CD8-positive, alpha-beta memory T cell (primary cell): ENCODE measurements at places on chromosomes 4 and X. TPM values are rescaled to one million over a fixed set of nuclear protein-coding genes. Genes with fewer than 3 reads are reported as not detected.

DNA sequence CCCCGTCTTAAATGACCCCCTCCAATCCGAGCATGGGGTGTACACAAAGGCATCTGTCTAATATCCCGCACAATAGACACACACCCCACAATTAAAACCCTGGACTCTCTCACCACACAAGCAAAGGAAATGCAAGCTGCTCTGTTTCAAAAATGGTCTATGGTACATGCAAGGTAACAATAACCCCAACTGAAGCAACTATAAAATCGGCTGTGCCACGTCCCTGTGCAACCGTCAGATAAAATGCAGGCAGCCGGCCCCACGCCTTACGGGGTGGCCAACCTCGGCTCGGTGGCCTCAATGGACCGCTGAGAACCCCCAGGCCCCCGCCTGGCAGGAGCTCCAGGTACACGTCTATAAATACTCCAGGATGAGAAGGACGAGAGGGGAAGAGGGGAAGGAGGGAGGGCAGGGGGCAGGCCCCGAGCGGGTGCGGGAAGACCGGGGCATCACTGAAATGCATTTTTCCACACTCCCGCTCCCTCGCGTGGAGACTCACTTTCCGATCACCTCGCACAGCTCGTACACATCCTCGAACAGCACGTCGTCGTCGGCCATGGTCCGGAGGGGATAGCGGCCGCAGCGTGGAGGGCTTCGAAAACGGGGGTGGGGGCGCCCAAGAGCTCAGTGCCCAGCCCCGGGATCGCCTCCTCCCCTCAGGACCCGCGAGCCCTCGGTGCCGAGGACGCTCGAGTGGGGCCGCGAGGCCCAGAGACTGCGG lies 763 bp downstream of the CASK start:
- DNase-seq: peak; percentile 5

GRCh38 chr4:133711817-133712216 lies 489.8 kb downstream of the PABPC4L start:
- DNase-seq: no peak

HGFAC gene
- total RNA-seq: not detected

PNCK gene
- not detected for total RNA-seq

- peak; percentile 13 for DNase-seq
Observed at GRCh38 chrX:53362449-53362848, 60.0 kb downstream of the SMC1A start.

GRCh38 chr4:160141206-160141605 lies 1038.3 kb downstream of the RAPGEF2 start:
- no peak for DNase-seq

DNA sequence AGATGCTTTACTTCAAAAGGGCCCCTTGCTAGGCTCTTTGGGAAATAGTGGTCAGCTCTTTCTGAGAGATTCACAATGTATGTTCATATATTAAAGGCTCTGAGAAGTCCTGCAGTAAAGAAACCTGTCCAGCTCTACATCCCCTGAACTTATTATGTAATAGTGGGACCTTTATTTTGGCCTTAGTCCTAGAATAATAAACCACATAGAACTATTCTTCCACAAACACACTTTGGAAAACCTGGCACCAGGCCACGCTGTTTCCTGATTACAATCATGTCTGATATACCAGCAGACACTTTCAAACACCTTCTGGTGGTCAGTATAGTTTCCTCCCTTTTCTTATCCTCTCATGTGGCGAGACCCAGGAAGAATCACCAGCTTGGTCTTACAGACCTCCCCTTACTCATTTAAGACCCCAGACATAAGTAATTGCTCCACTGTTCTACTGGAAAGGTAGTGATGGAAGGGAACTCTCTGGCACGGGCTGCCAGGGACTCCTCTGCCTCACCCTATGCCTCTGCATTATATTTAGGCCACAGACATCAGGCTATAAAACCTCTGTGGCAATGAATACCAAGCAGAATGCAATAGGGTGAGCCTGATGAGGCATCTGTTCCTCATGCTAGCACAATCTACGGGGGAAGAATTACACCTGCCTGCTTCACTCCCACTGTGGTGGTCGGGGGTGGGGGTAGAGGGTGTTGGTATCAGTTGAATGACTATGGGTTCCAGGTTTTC lies 5.7 kb upstream of the PPEF1 start:
- no peak for DNase-seq

VCX3B gene
- total RNA-seq: not detected

GRCh38 chr4:1592709-1593417 lies 91.2 kb downstream of the FAM53A start:
- no peak for DNase-seq

SSX5 gene
- total RNA-seq: not detected
